Activated CD8-positive, alpha-beta memory T cell treated with anti-CD3 and anti-CD28 coated beads for 24 hours (primary cell): ENCODE measurements at places on chromosomes 5 and 9.

GRCh38 chr9:101486693-101487442 is 46.8 kb upstream of the RNF20 start:
- DNase-seq = no peak

GRCh38 chr5:85278193-85278592 is 893.5 kb upstream of the EDIL3 start:
- no peak for DNase-seq

- DNase-seq = no peak
Measured at GRCh38 chr9:2729003-2729402, 11.7 kb downstream of the KCNV2 start.

- DNase-seq = no peak
Measured at GRCh38 chr5:113193311-113193978, 216.8 kb downstream of the DCP2 start.

- no peak for DNase-seq
Measured at GRCh38 chr9:125969462-125969861, 222.3 kb downstream of the PBX3 start.

DNA sequence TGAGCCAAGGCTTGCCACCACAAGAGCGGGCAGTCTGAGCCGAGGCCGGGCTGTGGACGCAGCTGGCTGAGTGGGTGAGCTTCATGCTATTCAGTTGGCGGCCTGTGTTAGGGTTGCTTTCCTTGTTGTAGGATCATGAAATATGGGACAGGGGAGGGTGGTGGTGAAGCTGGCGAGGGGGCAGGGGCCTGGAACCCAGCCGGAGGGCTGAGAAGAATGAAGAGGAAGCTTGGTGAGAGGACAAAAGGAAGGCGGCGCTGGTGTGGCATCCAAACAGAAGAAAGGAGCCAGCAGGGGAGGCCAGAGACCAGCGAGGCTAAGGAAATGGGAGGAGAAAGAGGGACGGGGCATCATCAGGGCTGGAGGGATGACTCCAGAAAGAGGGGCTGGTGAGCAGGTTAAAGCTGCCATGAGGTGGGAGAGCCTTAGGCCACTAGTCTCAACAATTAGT is 18.3 kb downstream of the RALGPS1 start:
- DNase-seq = no peak

DNA sequence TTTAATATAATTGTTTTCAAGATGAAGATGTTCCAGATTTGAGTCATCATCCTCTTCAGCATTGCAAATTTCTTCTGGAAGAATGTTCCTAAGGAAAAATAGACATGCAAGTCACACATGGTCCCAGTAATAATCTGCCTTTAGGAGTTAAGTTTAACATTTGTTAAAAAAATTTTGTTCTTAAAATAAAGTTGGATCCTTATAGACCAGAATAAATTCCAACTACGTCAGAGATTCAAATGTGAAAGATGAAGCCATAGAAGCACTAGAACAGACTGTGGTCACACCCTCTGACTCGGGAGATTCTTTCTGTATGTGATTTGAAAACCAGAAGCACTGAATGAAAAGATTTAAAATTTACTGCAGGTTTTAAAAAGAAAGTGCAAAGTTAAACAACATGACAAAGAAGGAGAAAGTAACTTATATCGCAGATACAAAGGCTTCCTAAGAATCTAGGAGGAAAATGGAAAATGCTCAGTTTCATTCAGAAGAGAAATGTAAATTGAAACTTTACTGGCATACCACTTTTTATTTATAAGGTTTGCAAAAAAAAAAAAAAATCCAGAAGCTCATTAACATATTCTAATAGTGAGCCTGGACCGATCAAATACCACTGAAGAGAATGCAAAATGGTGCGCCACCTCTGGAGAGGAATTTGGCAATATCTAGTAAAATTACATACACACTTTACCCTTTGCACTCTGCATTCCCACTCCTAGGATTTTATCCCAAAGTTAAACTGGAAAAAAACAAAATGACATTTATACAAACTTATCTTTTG is 14.3 kb upstream of the ASPN start:
- no peak for DNase-seq

GRCh38 chr5:15502208-15502607 is 2.2 kb downstream of the FBXL7 start:
- DNase-seq = no peak

DNA sequence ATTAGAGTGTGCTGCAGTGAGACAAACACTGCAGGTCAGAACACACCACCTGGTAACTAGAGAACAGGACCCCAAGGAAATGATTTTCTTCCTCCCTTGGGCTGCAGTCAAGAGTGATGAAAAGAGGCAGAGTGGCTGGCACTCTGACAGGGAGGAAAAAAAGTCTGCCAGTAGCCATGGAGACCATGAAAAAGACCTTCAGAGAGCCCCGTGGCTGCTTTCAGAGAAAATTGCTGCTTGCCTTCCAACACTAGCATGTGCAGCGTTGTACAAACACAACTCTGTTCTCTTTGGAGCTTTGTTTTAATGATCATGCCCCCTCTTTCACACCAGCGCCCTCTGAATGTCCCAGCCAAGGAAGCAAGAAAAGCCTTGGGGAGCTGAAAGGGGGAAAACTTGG is 68.8 kb downstream of the ANKRD55 start:
- DNase-seq = no peak

DNA sequence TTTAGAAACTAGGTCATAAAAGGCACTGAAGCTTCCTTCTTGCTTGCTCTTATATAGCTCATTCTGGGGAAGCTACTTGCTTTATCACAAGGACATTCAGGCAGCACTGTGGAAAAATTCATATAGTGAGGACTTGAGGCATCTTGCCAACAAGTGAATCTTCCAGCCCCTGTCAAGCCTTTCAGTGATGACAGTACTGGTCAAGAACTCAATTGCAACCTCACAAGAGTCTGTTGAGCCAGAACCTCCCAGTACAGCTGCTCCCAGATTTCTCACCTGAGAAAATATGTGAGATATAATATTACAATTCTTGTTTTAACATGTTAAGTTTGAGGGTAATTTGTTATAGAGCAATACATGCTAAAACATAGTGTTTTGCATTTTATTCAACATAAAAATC is 2011.0 kb upstream of the NUDT12 start:
- no peak for DNase-seq

GRCh38 chr5:81800797-81801196 is 49.9 kb upstream of the SSBP2 start:
- DNase-seq = no peak

GRCh38 chr5:121188849-121189248 is 662.8 kb upstream of the FTMT start:
- DNase-seq = no peak

- DNase-seq = no peak
Measured at GRCh38 chr5:96649681-96650540, 12.3 kb upstream of the CAST start.

GRCh38 chr9:135304886-135305285 is 174.7 kb upstream of the PPP1R26 start:
- peak; percentile 42 for DNase-seq

DNA sequence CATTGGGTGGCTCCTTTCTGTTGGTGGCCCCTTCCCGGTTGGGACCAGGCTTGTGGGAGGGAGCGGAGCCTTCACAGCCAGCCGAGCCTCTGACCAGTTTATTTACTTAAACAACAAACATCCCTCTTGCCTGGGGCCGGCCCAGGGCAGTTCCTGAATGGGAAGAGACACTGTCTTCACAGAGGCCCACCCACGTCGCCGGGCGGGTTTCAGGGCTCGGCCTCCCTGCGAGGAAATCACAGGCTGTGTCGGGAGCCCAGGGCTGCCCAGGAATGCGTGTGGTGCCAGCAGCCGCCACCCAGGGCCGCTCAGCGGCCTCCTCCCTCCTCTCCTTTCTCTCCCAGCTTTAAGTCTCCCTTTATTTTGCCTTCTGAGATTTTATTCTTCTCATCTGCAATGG is 132.5 kb downstream of the HSD17B3 start:
- no peak for DNase-seq

- no peak for DNase-seq
Measured at GRCh38 chr9:130425741-130426466, 18.9 kb upstream of the ASS1 start.

GRCh38 chr5:160458806-160459800 is 37.4 kb downstream of the PTTG1 start:
- no peak for DNase-seq

GRCh38 chr9:89598926-89599325 is 5.9 kb upstream of the GADD45G start:
- peak; percentile 33 for DNase-seq

GRCh38 chr5:30960036-30960435 is 233.4 kb upstream of the CDH6 start:
- DNase-seq = no peak

DNA sequence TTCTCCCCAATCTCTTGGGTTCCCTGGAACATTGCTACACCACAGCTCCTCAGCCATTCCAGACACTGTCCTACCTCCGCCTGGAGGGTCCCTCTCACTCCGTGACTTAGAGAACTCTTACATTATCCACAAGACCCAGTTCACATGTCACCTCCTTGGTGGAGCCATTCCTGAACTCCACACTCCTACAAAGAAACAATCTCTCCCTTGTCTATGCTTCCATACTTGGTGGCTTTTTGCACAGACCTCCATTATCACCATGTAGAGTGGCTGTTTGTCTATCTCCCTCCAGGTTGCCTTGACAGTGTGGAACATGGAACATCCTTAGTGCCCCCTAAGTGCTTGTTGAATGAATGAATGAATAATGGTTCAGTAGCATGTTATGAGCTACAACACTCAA is 105.9 kb downstream of the PAX5 start:
- no peak for DNase-seq

DNA sequence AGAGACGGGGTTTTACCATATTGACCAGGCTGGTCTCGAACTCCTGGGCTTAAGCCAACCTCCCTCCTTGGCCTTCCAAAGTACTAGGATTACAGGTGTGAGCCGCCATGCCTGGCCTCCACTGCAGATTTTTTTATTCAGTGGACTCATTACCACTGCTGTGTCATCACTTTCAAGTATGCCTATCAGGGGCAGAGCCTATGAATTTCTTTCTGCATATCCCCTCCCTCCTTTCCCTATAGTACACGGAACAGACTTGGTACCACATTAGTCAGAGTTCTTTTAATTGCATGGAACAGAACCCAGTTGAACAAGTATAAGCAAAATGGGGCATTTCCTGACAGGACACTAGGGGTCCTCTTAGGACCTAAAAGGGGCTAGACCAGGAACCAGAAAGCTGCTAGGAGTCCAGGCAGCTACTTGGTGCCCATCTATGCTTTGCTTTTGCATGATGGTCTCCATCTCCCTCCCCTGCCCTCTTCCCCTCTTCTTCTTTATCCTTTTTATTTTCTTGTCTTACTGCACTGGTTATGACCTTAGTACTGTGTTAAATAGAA is 5.8 kb downstream of the BSPRY start:
- no peak for DNase-seq

- no peak for DNase-seq
Measured at GRCh38 chr9:115921301-115921700, 232.3 kb upstream of the PAPPA start.

DNA sequence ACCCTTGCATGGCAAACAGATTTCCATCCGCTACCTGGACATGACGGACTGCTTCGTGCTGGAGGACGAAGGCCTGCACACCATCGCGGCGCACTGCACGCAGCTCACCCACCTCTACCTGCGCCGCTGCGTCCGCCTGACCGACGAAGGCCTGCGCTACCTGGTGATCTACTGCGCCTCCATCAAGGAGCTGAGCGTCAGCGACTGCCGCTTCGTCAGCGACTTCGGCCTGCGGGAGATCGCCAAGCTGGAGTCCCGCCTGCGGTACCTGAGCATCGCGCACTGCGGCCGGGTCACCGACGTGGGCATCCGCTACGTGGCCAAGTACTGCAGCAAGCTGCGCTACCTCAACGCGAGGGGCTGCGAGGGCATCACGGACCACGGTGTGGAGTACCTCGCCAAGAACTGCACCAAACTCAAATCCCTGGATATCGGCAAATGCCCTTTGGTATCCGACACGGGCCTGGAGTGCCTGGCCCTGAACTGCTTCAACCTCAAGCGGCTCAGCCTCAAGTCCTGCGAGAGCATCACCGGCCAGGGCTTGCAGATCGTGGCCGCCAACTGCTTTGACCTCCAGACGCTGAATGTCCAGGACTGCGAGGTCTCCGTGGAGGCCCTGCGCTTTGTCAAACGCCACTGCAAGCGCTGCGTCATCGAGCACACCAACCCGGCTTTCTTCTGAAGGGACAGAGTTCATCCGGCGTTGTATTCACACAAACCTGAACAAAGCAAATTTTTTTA is 242.9 kb downstream of the MARCHF11 start:
- DNase-seq = no peak

DNA sequence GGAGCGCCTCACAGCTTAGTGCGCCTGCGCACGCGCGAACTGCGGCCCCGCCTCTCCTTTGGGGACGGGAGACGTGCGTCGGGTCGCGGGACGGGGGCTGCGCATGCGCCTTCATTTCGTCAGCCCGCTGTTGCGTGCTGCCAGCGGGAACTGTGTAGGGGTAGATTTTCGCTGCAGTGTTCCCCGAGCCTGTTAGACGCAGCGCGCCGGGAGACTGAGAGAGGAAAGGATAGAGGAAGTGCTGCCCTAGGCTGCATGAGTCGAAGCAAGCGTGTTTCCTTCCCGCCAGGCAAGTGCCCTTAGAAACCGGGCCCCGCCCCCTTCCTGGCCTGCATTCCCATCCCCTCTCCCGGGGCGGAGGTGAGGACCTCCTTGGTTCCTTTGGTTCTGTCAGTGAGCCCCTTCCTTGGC is 12.3 kb downstream of the ITGA1 start:
- peak; percentile 96 for DNase-seq

DNA sequence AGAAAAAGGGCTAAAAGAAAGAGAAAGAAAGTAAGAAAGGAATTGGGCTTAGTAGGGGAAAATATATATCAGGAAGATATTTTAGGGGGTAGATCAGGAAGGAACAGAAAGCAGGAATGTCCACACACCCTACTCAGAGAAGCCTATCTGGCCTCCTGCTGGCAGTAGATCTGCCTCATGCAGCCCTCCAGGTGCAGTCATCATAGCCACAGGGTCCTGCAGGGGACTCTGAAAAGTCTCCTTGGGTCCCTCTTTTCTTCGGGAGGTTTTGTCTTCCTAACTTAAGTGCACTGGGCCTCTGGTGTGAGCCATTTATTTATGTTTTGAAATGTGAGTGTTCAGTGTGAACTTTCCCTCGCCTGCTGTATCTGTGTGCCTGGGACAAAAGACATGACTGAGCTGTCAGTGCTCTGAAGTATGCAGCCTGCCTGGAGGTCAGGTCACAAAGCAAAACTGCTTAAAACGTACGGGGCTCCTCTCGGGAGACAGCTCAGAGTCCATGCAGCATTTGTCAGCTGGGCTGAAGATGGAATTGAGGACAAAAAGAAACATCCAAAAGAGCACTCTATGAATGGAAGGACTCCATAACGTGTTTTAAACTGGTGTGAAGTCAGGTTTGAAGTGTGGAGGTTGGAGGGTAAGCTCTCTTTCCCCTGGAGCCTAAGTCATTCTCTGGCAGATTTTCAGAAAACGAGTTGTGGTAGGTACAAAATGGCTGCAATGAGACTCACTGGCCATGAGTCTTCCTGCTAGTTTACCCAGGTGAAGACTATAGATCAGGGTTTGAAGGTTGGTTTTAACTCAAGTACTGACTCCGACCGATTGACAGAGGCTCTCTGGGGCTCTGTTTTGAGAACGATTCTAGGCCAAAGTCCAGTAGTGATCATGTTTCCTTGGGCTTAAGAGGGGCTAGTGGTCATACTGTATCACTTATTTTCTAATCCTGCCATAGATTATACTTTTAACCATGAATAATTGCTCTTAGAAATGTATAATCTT is 151.8 kb upstream of the GDNF start:
- DNase-seq = no peak
